Breast epithelium (tissue), 4 donors: ENCODE measurements at places on chromosomes 16 and 17.

DNA sequence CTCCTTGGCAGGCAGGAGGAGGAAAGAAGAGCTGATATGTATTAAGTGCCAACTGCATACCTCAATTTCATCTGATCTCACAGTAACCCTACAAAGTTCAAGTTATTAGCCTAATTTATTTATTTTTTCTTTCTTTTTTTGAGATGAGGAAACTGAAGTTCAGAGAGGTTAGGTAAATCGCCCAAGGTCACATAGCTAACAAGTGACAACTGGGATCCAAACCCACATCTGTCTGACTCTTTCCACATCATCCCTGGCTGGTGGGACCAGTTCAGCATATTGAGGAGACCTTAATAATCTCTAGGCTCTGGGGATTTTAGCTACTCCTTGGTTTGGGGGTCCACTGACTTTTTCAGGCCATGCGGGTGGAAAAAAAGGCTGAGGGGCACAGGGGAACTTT lies 60.9 kb downstream of the CYB5B start:
- no peak overlapping the region for H3K4me3 ChIP-seq
- H3K36me3 ChIP-seq, result no peaks in the 10 kb centered on the region
- peaks cover 3% of the 10 kb centered on the region for H3K4me1 ChIP-seq
- no peak overlapping the region for H3K27ac ChIP-seq
- H3K27me3 ChIP-seq, result no peaks in the 10 kb centered on the region

DNA sequence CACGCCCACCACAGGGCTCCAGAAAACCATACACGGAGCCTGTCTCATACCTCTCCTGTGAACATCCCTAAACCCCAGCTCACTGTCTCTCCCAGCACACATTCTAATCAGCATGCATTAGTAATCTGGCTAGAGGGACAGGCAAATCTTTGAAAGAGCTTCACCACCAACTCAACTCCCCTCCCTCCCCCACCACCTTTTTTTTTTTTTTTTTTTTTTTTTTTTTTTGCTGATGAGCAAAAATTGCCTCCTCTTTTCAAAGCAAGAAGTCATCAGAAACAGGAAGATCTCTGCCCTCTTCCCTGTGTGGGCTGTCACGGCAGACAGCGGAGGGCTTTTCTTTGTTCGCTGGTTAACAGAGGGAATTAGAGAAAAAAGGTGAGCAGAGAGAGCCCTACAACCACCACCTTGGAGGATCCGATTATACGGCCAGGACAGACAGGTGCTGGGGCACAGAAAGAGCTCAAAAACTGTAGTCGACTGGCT lies 19.9 kb downstream of the GAS7 start:
- H3K36me3 ChIP-seq, result no peaks in the 10 kb centered on the region
- DNase-seq, result no peak
- H3K27me3 ChIP-seq, result no peaks in the 10 kb centered on the region
- no peaks in the 10 kb centered on the region for H3K4me1 ChIP-seq

- no peaks in the 10 kb centered on the region for H3K36me3 ChIP-seq
These were observed 2.2 kb upstream of the ALOX15 start for GRCh38 chr17:4643676-4644075.

- no peaks in the 10 kb centered on the region for H3K4me1 ChIP-seq
- H3K27ac ChIP-seq, result peak overlapping the region; percentile 98
- no peaks in the 10 kb centered on the region for H3K27me3 ChIP-seq
- no peaks in the 10 kb centered on the region for H3K36me3 ChIP-seq
- peak; percentile 22 for DNase-seq
- H3K4me3 ChIP-seq, result peak overlapping the region; percentile 78
These were observed 57.7 kb downstream of the SRL start for GRCh38 chr16:4184038-4184702.

DNA sequence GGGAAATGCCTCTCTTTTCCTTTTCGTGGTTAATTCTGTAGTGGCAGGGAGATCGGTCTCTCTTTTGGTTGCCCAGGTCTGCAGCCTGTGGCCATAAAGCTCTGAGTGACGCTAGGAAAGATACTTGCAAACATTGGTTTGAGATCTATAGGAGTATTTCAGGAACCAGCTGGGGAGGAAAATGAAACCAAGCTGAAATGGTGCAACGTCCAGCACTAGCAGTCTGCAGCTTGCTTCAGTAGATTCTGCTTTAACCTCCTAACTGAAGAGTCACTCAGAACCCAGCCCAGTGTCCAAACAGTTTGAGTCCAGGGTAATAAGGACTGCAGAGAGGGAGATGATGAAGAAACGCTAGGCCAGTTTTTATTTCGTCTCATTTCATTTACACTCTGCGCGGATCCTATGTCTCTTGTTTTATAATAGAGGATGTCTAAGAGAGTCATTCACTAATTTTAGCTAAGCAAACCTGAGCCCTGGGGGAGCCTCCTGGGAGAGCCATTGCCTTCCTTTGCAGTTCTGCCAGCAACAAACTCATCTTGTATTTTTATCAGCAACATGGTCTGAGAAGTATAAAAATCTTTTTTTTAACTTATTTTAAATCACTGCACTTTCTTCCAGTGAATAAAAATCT lies 12.0 kb downstream of the SP2 start:
- H3K4me3 ChIP-seq, result peak overlapping the region; percentile 37
- no peaks in the 10 kb centered on the region for H3K27me3 ChIP-seq
- peak overlapping the region; percentile 89 for H3K27ac ChIP-seq
- H3K36me3 ChIP-seq, result no peaks in the 10 kb centered on the region
- DNase-seq, result no peak
- H3K4me1 ChIP-seq, result peaks cover 16% of the 10 kb centered on the region

GRCh38 chr17:15112846-15113617 lies 152.1 kb downstream of the PMP22 start:
- H3K4me1 ChIP-seq, result no peaks in the 10 kb centered on the region
- no peak overlapping the region for H3K27ac ChIP-seq
- no peaks in the 10 kb centered on the region for H3K27me3 ChIP-seq
- no peak overlapping the region for H3K4me3 ChIP-seq
- DNase-seq, result no peak
- H3K36me3 ChIP-seq, result no peaks in the 10 kb centered on the region

DNA sequence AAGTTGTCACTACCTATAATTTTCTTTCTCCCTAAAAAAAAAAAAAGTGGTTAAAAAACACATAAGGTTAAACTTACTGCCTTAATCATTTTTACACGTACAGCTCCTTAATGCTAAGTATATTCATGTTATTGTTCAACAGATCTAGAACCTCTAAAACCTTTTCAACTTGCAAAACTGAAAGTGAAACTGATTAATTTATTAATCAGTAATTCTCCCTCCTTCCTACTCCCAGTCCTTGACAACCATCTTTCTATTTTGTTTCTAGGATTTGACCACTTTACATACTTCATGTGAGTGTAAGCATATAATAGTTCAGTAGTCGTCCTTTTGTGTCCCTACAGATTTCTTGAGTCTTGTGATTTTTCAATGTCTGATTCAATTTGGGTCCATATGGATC lies 251.4 kb upstream of the KIF2B start:
- no peaks in the 10 kb centered on the region for H3K27me3 ChIP-seq
- no peak overlapping the region for H3K27ac ChIP-seq
- no peak for DNase-seq
- no peak overlapping the region for H3K4me3 ChIP-seq
- H3K4me1 ChIP-seq, result no peaks in the 10 kb centered on the region

GRCh38 chr16:52993179-52993578 lies 59.5 kb downstream of the CHD9NB start:
- H3K4me1 ChIP-seq, result no peaks in the 10 kb centered on the region
- H3K36me3 ChIP-seq, result no peaks in the 10 kb centered on the region
- no peak overlapping the region for H3K27ac ChIP-seq
- H3K4me3 ChIP-seq, result no peak overlapping the region
- no peaks in the 10 kb centered on the region for H3K27me3 ChIP-seq

DNA sequence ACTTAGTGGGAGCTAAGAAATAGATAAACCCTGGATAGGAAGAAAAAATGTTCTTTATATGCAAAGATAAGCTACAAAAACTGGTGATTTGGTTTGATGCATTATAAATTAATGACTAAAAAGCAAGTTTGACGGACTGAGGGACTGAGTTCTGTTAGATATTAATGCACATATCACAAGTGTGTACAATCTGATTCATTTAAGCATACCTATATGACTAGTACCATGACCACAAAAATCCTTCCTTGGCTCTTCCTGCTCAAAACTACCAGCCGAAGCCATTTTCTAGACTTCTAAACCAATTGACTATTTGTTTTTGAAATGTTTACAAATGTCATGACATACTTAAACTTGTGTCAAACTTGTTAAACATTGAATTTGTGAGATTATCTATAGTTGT lies 374.5 kb upstream of the MON1B start:
- DNase-seq, result no peak
- no peak overlapping the region for H3K4me3 ChIP-seq
- no peak overlapping the region for H3K27ac ChIP-seq

DNA sequence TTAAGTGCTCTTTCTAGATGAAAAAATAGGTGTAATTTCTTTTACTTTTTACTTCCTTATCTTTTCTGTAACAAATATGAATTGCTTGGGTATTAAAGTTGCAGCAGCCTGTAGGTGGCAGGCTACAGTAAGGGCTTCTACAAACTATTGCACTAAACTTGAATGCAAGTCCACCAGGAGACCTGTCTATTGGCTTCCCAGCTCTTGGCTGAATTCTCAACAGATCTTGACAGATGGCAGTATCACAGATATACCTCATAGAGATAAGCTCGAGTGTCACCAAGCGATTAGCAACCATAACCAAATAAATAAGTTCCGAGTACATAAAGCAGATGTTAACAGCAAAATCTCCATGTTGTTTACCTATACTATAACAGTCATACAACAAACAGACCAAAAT lies 5.9 kb downstream of the BBS2 start:
- H3K36me3 ChIP-seq, result no peaks in the 10 kb centered on the region
- H3K4me3 ChIP-seq, result no peak overlapping the region
- no peak overlapping the region for H3K27ac ChIP-seq
- no peaks in the 10 kb centered on the region for H3K27me3 ChIP-seq

DNA sequence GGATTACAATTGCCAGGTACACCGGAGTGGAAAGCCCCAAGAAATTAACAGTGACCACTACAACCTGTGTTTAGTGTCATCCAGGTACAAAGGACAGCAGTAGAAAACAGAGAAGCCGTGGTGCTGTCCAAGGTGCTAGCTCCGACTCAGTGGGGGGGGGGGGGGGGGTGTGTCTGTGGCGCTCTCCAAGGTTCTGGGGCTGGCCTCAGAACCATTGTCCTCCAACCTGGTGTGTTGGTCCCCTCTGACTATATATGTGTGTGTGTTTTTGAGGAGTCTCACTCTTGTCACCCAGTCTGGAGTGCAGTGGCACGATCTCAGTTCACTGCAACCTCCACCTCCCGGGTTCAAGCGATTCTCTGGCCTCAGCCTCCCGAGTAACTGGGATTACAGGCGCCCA lies 5.8 kb upstream of the ZNF23 start:
- DNase-seq, result no peak
- no peak overlapping the region for H3K27ac ChIP-seq
- no peaks in the 10 kb centered on the region for H3K4me1 ChIP-seq
- no peaks in the 10 kb centered on the region for H3K27me3 ChIP-seq
- no peak overlapping the region for H3K4me3 ChIP-seq

- no peaks in the 10 kb centered on the region for H3K27me3 ChIP-seq
- no peaks in the 10 kb centered on the region for H3K4me1 ChIP-seq
- DNase-seq, result no peak
- H3K27ac ChIP-seq, result no peak overlapping the region
These were observed 8.0 kb upstream of the KATNB1 start for GRCh38 chr16:57727610-57728009.

GRCh38 chr17:80772906-80773242 lies 218.8 kb upstream of the CHMP6 start:
- no peak overlapping the region for H3K27ac ChIP-seq
- H3K27me3 ChIP-seq, result no peaks in the 10 kb centered on the region
- no peaks in the 10 kb centered on the region for H3K4me1 ChIP-seq
- no peak for DNase-seq

DNA sequence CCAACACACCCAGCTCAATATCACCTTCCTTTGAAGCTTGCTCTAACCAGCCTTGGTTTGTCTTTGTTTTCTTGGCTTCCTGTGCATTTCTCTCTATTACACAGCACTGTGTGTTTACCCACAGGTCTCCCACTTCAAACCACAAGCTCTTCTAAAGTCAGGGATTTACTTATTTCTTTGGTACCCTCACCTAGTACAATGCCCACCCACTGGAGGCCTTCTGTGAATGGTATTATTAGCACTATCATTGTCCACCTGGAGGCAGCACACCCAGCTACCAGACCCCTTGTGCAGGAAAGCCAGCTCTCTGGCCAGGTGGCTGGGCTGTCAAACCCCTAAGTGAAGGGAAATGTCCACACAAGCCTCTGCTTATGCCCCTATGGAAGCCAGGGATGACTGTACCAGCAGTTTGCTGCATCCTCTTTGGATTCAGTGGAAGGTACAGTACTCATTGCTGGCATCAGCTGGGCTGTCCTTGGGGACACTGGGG lies 9.4 kb upstream of the TOP2A start:
- H3K27me3 ChIP-seq, result no peaks in the 10 kb centered on the region
- no peak for DNase-seq
- no peak overlapping the region for H3K4me3 ChIP-seq

DNA sequence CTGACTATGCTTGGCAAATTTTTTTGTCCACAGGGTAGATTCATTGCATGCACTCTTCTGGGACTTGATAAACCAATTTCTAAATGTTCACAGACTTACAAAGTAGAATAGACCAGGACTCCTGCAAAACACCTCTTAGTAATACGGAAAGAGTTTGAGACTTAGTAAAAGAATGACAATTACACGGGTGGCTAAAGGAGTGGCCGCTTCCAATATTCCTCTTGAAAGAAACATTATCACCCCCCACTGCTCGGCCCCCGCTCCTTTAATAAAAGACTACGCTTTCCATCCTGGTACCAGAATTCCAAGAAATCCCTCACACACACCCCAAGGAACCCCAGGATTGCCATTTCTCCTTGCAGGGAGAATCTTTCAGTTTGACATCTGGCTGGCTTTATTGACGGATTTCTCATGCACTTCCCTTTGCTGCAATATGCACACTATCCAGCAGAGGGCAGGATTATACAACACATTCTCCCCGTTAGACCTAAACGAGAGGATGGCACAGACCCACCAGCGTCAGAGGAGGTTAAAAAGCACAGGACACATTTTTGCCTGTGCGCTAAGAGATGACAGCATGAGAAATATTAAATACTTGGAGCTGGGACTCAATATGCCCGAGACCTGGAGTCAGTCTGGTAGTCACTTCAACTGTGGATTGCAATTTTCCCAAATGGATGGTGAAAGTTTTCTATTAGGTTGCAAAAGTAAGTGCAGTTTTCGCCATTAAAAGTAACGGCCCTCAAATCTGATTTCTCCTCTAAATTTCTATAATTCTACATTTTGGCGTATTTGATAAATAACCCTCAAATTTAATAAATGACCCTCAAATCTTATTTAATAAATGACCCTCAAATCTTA lies 46.6 kb upstream of the NUDT7 start:
- DNase-seq, result peak; percentile 62
- H3K4me3 ChIP-seq, result no peak overlapping the region
- no peaks in the 10 kb centered on the region for H3K4me1 ChIP-seq

GRCh38 chr16:66007717-66008116 lies 358.8 kb upstream of the CDH5 start:
- no peak for DNase-seq
- H3K4me3 ChIP-seq, result no peak overlapping the region
- H3K4me1 ChIP-seq, result no peaks in the 10 kb centered on the region
- H3K36me3 ChIP-seq, result no peaks in the 10 kb centered on the region
- no peaks in the 10 kb centered on the region for H3K27me3 ChIP-seq
